ENCODE measurements at places on chromosomes 3 and 15.

GRCh38 chr3:120524171-120524923, 71.8 kb upstream of the NDUFB4 start:
- DNase-seq = no peak

DNA sequence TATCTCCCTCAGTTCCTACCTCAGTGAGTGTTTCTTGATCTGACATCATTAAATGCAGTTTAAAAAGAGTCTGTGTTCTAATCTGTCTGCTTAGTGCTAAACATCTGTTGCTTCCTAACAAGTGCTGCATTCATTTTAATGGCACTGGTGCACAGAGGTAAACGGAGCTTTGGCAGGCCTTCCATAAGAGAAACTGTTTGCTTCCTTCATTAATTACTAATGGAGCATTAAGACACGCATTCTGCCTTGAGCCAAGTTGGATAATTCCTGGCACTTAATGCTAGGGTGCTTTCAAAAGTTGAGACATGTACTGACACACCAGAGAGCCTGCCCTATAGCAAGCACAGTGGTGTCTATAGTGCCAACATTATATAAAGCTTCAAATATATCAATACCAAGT, 34.7 kb downstream of the SCG5 start:
- no peak for DNase-seq

DNA sequence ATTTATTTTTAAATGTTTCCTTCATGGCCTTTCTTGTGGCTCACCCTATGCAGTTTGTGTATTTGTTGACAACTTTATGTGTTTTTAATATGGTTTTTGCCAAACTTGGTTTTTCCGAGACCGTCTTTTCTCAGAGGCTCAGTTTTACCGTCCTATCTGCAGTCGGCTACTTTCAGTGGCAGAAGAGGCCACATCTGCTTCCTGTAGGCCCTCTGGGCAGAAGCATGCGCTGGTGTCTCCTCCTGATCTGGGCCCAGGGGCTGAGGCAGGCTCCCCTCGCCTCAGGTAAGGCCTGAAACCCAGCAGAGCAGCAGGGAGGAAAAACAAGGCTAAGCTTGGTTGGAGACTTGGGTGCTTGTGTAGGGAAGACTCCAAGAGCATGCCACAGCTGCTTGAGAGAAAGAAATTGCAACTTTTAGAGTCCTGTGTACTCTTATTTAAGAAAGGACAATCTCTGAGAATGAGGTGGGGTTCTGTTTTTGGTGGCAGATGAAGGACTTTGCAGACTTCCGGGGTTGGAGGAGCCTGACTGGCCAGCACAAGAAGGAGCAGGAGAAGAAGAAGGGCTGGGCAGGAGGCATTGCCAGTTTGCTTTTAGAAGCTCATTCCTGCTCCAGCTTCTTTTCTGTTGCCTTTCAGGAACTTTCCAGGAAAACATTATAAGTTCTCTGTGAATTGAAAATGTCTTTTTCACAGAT, at the start of gene TIGIT:
TSS of gene TIGIT (plus strand) at position 191 of the 698 bp plus-strand sequence. CDS start at position 225, 34 bp downstream.
- DNase-seq = no peak

DNA sequence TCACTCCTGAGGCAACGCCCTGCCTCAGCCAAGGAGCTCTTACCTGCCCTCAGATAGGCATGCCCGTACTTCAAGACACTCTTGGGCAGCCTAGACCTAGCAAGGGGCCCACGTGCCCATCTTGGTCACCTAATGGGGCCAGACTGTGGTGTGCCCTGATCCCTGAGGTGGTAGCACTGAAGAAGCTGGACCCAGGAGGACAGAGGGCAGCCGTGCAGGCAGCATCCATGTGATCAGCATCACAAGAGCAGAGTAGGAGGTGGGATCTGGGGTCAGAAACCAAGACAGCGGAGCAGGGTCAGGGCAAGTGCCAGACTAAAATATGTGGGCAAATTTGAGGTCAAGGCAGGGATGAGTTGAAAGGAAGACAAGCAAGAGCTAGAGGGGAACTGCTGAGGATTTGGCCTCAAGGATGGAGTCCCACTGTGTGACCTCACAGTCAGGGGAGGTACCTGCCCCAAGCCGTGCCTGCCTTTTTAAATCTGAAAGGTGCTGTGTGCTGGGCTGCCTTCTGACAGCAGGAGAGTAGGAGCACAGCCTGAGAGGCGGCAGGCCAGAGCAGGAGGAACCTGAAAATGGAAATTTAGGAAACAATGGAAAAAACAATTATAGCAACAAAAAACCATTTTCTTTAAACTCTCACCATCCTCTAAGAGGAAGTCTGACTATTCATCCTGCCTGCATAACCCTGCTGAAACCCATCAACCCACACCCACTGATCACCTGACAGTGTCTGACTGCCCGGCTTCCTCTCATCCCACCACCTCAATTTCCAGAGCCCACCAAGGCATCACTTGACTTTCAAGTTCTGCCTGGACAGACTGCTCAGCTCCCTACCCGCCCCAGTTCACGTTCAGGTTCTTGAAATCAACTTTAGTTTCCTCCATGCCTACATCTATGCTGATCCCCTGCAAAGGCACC, 7.3 kb downstream of the ZBTB38 start:
- DNase-seq = no peak

DNA sequence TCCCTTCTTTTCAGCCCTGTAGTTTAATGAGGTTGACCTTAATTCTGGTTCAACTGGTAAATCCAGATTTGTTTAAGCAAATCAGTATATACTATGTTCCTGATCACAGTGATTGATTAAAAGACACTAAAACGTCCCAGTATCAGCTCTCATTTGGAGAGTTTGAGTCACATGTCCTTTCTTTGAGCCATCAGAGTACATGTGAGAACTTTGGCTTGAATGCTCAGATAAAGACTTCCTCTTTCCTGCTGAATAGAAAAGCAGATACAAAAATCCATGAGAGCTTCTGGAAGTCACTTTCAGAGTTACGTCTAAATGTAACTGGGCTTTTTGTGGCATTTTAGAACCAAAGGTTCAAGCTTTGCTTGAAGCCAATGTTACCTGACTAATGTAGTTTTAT, 341.8 kb upstream of the SATB1 start:
- DNase-seq = no peak

GRCh38 chr3:129233538-129233937, 15.9 kb upstream of the COPG1 start:
- DNase-seq = no peak

- DNase-seq = no peak
These were observed 155.8 kb downstream of the TLE3 start for GRCh38 chr15:69941706-69942495.

GRCh38 chr3:108301695-108302404, 5.5 kb downstream of the HHLA2 start:
- DNase-seq = no peak

DNA sequence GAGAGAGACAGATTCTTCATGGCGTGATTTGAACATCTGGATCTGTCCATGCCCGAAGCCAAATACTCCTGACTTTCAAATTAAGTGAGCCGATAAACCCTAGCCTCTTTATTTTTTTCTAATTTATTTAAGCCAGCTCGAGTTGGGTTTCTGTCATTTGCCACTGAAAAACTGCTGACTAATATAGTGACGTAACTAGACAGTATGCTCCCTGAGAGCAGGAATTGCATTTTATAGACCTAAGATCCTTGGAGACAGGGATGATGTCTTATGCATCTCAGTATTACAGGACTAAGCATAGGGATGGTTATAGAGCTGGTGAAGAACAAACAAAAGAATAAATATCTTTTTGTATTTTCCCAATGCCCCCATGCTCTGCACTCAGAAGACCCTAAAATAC, 4.6 kb downstream of the LHFPL4 start:
- DNase-seq = no peak

Data from activated CD8-positive, alpha-beta memory T cell treated with anti-CD3 and anti-CD28 coated beads for 4 hours (primary cell).